T-helper 2 cell treated with Interferon-gamma antibody and Interleukin-4, amounts not matched to agents 5 μg/mL and 100 μg/mL, for 36 hours (primary cell): ENCODE measurements at places on chromosomes 11 and 22.

GRCh38 chr11:128949791-128950454 lies 7.3 kb upstream of the TP53AIP1 start:
- no peak for DNase-seq
- no peaks in the 10 kb centered on the region for H3K4me1 ChIP-seq
- no peak overlapping the region for H3K27ac ChIP-seq
- no peak overlapping the region for H3K4me3 ChIP-seq
- peaks cover 37% of the 10 kb centered on the region for H3K27me3 ChIP-seq
- no peaks in the 10 kb centered on the region for H3K36me3 ChIP-seq

DNA sequence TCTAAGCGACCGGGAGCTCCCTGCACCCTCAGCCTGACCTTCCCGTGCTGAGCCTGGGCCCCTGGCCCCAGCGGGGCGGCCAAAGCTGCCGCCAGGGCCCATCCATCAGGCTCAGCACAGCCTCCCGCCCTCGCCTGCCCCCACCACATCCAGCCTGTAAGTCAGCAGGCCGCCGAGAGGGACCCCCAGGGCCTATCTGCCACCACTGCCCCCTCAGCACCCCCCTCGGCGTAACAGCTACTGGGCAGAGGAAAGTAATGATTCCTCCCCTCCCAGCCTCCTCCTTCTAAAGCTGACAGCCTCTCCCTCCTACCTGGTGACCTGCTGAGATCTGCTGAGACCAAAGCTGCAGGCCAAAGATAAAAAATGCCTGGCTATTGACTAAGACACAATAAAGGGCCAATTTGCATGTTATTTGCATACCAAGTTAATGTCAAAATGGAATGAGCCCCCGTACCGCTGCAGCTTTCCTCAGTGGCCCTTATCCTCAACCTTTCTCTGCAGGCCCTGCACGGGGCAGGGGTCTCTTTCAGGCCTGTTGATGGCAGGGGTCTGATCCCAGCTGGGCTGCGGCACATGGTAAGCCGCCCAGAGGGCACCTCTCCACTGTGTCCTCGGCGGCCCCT lies 51.6 kb downstream of the RPUSD4 start:
- peaks cover 2% of the 10 kb centered on the region for H3K4me1 ChIP-seq
- no peak overlapping the region for H3K4me3 ChIP-seq
- no peak overlapping the region for H3K27ac ChIP-seq

DNA sequence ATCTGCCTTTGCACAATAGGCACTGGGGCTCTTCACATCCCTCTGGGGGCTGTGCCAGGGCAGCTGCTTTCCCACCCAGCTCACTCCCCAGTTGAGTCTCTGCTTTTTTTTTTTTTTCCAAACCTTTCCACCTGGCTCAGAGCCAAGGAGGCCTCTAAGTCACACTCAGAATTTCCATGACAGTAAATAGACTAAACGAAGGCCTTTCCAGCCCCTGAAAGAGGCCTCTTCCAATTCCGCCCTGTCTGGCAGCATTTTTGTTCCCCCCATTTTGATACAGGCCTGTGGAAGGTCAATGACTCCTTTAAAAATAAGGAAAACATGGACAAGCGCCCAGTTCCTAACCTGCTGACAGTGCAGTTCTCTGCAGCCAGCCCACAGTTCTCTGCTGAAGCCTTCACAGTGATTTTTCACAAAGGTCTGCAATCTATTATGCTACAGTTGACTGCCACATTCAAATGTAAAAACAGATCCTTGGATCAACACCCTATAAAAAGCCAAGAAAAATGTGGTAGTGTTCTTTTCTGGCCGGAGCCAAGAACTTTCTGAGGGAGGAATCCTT lies 107.5 kb upstream of the SESN3 start:
- no peak overlapping the region for H3K27ac ChIP-seq
- H3K36me3 ChIP-seq = no peaks in the 10 kb centered on the region
- DNase-seq = no peak
- no peak overlapping the region for H3K4me3 ChIP-seq

DNA sequence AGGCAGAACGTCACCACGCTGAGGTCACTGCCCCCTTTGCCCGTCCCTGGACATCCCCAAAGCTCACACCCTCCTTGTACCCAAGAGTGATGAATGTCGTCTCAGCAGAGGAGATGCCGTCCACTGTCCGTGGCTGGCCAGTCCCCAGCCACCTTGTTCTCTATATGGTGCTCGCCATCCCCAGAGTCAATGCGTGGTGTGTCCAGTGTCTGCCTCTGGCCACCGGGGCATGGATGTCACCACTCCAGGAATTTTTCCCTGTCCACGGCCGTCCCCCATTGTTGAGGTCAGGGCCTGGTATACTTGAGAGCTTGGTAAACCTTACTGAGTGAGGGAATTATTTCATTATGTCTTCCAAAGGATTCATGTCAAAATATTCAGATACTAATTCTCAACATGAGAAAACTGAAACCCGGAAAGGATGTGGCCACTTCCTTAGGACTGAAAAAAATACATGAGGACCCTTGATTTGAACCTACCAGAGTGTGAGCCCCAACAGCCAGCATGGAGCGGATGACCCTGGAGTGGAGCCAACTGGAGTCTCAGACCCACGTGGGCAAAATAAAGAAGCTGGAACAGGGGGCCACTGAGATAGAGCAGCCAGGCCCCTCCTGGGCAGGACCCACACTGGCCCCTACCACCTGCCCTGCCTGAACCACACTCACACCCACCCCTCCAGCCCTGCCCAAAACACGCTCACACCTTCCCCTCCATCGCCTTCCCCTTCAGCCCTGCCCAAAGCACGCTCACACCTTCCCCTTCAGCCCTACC lies 376.4 kb downstream of the BRD1 start:
- H3K4me3 ChIP-seq = no peak overlapping the region
- peaks cover 14% of the 10 kb centered on the region for H3K27me3 ChIP-seq
- DNase-seq = no peak
- no peaks in the 10 kb centered on the region for H3K4me1 ChIP-seq
- no peak overlapping the region for H3K27ac ChIP-seq

DNA sequence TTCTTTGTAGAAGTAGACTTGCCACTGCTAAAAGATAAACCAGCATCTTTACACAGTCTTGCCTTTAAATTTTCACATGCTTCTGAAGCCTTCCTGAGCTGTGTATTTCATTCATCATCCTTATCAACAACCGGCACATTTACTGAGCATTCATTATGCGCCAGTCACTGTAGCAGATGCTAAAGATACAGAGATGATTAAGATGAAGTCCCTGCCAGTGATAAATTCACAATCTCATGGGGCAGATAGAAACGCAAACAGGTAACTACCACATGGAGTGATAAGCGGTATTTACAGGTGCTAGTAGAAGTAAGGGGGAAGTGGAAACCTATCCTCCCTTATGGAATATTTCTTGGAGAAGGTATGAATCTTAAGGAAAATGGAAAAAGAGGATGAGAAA lies 67.2 kb downstream of the PRCP start:
- H3K4me3 ChIP-seq = no peak overlapping the region
- H3K36me3 ChIP-seq = peaks cover 3% of the 10 kb centered on the region
- H3K4me1 ChIP-seq = no peaks in the 10 kb centered on the region
- H3K27ac ChIP-seq = no peak overlapping the region

DNA sequence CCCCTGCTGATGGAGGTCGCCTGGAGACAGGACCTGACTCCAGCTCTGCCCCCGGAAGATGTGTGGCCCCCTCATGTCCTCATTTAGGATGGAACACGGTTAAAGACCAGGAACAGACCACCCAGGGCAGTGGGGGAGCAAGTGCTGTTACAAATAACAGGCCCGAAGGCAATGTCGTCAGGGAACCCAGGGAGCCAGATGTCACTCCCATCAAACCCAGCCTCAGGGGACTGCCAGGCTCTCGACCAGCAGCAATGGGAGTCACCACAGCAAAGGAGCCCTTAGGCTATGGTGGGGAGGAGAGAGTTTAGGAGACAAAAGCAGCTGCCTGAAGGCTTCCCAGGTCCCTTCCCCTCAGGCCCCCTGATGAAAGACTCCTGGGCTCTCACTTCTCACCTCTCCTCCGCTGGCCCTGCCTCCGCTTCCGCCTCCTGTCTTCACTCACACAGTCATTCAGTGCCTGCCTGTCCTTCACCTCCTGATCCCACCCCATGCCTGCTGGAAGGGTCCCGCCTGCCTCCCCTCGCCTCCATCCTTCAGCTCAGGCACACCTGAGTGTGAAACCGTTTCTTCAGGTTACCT lies 4.4 kb downstream of the RPS19BP1 start:
- no peaks in the 10 kb centered on the region for H3K27me3 ChIP-seq
- H3K4me1 ChIP-seq = peaks cover 54% of the 10 kb centered on the region
- H3K36me3 ChIP-seq = peaks cover 61% of the 10 kb centered on the region

GRCh38 chr11:13207665-13208594 lies 69.7 kb upstream of the BMAL1 start:
- H3K4me3 ChIP-seq = peak overlapping the region; percentile 82
- H3K36me3 ChIP-seq = no peaks in the 10 kb centered on the region
- H3K27me3 ChIP-seq = peaks cover 3% of the 10 kb centered on the region
- H3K27ac ChIP-seq = peak overlapping the region; percentile 80
- DNase-seq = peak; percentile 60
